Thoracic aorta (tissue), 2 donors: ENCODE measurements at places on chromosomes 3 and 15. TPM values are rescaled to one million over a fixed set of nuclear protein-coding genes. Genes with fewer than 3 reads are reported as not detected.

Gene ZNF639
- total RNA-seq: 62.2 TPM

Gene PAK6
- 0.78 TPM for total RNA-seq

Gene ARHGEF26
- total RNA-seq: 96.4 TPM

Gene OR5K4
- total RNA-seq: not detected

Gene TTLL13
- total RNA-seq: not detected

Gene CLDN16
- not detected for total RNA-seq

Gene PLA2G4F
- 0.27 TPM for total RNA-seq

Gene AQR
- total RNA-seq: 19.6 TPM

Gene P2RY12
- total RNA-seq: 2.2 TPM

Gene GASK1A
- 10.2 TPM for total RNA-seq

Gene OR5K2
- not detected for total RNA-seq

Gene CCK
- not detected for total RNA-seq

Gene AP3B2
- total RNA-seq: not detected

Gene GOLGA6L7
- total RNA-seq: not detected

Gene NAALADL2
- 12.9 TPM for total RNA-seq

Gene KIF7
- 28.4 TPM for total RNA-seq

Gene UBAP1L
- 3.7 TPM for total RNA-seq

Gene PRR20G
- total RNA-seq: not detected

Gene ERICH6
- not detected for total RNA-seq

Gene CCDC191
- 3.4 TPM for total RNA-seq

Gene TRMT10C
- 20.5 TPM for total RNA-seq

Gene KY
- 2.6 TPM for total RNA-seq

Gene SLC38A3
- total RNA-seq: 0.28 TPM
